ENCODE measurements at places on chromosomes 6 and 20. TPM values are rescaled to one million over a fixed set of nuclear protein-coding genes. Genes with fewer than 3 reads are reported as not detected.

LATS1 gene
- 49.3 TPM for total RNA-seq

SNAP25 gene
- total RNA-seq, result not detected

CST2 gene
- total RNA-seq, result not detected

HLA-DQA2 gene
- not detected for total RNA-seq

SEMG1 gene
- not detected for total RNA-seq

HNF4A gene
- not detected for total RNA-seq

KIAA0408 gene
- 10.9 TPM for total RNA-seq

DEFB124 gene
- not detected for total RNA-seq

GPX5 gene
- total RNA-seq, result not detected

- H3K27ac ChIP-seq, result no peak overlapping the region
- H3K27me3 ChIP-seq, result no peaks in the 10 kb centered on the region
- H3K4me3 ChIP-seq, result no peak overlapping the region
- H3K36me3 ChIP-seq, result no peaks in the 10 kb centered on the region
- DNase-seq, result peak; percentile 43
- no peaks in the 10 kb centered on the region for H3K4me1 ChIP-seq
Measured at GRCh38 chr20:36439040-36439730, 102.1 kb upstream of the MYL9 start.

GRCh38 chr6:130027948-130028347 is 9.6 kb downstream of the L3MBTL3 start:
- no peaks in the 10 kb centered on the region for H3K36me3 ChIP-seq
- no peak for DNase-seq
- H3K4me1 ChIP-seq, result peaks cover 31% of the 10 kb centered on the region
- no peaks in the 10 kb centered on the region for H3K27me3 ChIP-seq

GRCh38 chr6:11322252-11322885 is 89.9 kb upstream of the NEDD9 start:
- H3K4me3 ChIP-seq, result no peak overlapping the region
- no peaks in the 10 kb centered on the region for H3K36me3 ChIP-seq
- no peak for DNase-seq
- H3K4me1 ChIP-seq, result peaks cover 10% of the 10 kb centered on the region

GRCh38 chr6:8803181-8803760 is 367.9 kb upstream of the SLC35B3 start:
- no peaks in the 10 kb centered on the region for H3K4me1 ChIP-seq
- H3K4me3 ChIP-seq, result no peak overlapping the region
- H3K36me3 ChIP-seq, result no peaks in the 10 kb centered on the region
- DNase-seq, result no peak
- H3K27me3 ChIP-seq, result no peaks in the 10 kb centered on the region

- peaks cover 14% of the 10 kb centered on the region for H3K4me1 ChIP-seq
- no peaks in the 10 kb centered on the region for H3K36me3 ChIP-seq
- H3K4me3 ChIP-seq, result no peak overlapping the region
- no peak for DNase-seq
- no peak overlapping the region for H3K27ac ChIP-seq
Measured at GRCh38 chr6:170268216-170269129, 22.4 kb downstream of the DLL1 start.

DNA sequence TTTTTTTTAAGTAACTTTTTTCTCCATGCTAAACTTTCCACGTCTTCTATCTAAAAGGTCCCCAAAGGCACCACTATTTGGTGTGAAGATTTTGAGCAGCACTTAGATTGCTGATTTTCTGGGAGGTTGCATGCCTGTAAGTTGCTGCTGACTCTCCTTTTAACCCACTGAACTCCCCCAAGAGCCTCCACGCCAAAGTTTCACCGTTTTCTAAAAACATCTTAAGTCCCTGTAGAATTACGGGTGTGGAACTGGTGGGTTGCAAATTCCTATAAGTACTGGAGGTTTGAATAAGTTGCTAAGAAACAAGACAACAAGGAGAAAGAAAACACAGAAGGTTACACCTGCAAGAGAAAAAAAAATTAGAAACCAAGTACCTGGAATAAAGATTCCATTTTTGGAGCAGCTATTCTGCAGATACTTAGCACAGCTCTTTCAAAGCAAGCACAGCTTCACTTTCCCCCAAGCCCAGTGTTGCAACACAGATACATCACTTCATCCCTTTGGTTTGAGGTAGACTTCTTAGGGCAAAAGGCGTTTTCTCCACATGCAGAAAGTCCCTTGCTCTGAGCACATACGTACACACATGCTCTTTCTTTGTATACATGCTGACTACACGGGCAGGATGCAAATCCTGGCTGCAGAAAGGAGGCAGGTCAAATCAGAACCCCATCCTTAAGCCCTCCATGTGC is 5.0 kb downstream of the JAG1 start:
- no peak overlapping the region for H3K27ac ChIP-seq
- H3K4me1 ChIP-seq, result no peaks in the 10 kb centered on the region
- no peaks in the 10 kb centered on the region for H3K36me3 ChIP-seq
- H3K4me3 ChIP-seq, result no peak overlapping the region
- no peak for DNase-seq
- H3K27me3 ChIP-seq, result no peaks in the 10 kb centered on the region

DNA sequence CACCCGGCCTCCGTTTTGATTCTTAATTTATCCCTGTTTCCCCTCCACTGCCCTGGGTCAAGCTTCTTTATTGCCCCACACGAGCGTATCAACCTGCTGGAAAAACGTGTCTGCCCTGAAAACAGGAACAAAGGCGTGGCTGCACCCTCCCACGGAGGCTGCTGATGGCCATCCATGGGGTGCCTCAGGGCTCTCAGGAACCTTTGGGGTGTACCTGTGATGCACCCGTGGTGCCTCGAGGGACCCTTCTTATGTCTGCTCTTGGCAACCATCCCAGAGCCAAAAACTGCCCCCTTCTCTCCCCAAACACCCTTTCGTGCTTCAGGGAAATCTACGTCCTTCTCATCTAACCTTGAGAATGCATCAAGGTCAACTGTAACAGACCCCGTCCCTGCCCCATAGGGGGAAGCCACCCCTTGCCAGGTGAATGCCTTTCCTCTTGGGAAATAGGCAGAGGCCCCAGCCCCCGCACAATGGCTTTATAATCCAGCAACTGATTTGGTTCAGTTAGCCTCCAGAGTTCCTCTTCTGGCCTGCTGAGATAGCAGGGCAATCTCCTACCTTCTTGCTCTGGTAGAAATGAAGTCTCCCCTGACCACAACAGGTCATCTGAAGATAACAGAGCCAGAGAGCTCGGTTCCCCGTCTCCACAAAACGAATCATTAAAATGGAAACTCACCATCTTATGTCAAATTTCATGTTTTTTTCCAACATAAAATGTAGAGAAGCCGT is 29.4 kb downstream of the PSMG4 start:
- no peak for DNase-seq
- H3K4me3 ChIP-seq, result no peak overlapping the region
- no peaks in the 10 kb centered on the region for H3K27me3 ChIP-seq
- peaks cover 23% of the 10 kb centered on the region for H3K36me3 ChIP-seq
- H3K4me1 ChIP-seq, result no peaks in the 10 kb centered on the region
- no peak overlapping the region for H3K27ac ChIP-seq

Measured in naive thymus-derived CD4-positive, alpha-beta T cell (primary cell).